Choroid plexus epithelial cell (primary cell): ENCODE measurements at places on chromosomes 12 and 14.
A peak's percentile ranks its signal among the peaks of the same experiment; 100 is the strongest.

DNA sequence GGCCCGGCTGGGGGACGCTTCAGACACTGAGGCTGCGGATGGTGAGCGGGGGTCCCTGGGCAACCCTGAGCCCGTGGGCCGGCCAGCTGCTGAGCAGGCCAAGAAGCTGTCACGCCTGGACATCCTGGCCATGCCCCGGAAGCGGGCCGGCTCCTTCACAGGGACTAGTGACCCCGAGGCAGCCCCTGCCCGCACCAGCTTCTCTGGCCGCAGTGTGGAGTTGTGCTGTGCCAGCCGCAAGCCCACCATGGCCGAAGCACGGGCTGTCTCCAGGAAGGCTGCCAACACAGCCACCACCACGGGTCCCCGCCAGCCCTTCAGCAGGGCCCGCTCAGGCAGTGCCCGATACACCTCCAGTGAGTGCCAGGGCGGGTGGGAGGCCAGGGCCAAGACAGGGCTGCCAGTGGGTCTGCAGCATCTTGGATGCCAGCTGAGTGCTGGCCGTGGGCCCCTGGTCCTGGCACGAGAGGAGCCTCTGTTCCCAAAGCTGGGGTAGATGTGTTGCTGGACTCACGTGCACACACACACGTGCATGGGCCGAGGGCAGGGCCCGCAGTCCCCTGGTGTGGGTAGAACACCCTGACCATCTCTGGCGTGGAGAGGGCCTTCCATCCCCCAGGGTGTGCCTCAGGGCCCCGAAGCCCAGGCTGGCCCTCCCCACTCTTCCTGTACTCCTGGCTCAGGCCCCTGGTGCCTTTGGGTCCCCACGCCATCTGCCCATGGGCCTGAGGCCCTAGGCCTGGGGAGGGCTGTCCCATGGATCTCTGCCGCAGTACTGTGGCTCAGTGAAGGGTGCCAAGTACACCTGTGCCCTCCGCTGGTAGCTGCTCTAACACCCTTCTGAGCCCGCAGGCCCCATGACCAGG, 22.8 kb downstream of the CEP170B start:
- DNase-seq = no peak

GRCh38 chr12:122837306-122838265, 2.3 kb downstream of the HIP1R start:
- no peak for DNase-seq

DNA sequence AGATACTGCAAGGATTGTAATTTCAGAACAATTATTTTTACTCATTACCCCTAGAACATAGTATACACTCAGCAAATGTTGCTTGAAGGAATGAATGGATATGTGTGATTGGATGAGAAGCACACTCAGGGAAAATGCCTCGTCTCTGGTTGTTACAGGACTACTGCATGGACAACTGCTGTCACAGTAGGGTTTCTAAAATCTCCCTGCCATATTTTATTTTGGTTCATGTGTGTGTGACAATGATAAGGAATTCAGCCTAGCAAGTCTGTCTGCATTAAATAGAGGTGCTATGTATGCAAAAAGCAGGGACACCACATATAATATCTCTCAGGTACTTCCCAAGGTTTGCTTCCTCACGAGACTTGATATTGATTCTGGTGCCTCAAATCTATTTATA, 1.4 kb downstream of the PTPRR start:
- DNase-seq = no peak

- DNase-seq = no peak
These were observed 46.5 kb upstream of the IFNG-AS1 start for GRCh38 chr12:67942724-67943123.

DNA sequence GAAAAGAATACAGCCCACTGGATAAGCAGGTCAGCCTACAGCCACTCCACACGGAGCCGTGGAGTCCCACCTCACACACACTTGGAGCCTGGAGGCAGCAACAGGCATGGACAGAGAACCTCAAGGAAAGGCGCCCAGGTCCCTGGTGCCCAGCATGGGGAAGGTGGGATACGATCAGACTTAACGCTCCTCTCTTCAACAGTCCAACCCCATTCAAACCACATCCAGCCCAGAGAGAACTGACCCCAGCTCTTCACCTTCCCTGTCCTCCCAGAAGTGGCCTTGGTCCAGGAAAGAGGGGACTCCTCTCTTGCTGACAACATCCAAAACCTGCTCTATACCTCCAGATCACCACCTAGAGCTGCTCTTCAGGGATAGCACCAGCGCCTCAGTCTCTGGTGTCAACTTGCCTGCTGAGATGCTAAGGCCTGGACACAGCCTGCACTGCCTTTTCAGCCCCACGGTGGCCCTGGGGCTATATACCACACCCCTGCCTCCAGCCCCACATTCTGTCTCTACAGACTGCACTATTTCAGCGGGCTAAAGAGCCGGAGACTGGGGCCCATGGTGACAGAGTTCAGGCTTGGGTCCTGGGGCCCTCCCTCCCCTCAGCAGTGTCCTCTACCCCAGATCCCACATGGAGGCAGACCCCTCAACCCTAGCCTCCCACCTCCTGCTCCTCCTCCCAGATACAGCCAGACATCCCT, 7.0 kb downstream of the ADCY6 start:
- DNase-seq = no peak

- peak; percentile 82 for DNase-seq
These were observed 150.8 kb downstream of the FBXL14 start for GRCh38 chr12:1443421-1444141.

DNA sequence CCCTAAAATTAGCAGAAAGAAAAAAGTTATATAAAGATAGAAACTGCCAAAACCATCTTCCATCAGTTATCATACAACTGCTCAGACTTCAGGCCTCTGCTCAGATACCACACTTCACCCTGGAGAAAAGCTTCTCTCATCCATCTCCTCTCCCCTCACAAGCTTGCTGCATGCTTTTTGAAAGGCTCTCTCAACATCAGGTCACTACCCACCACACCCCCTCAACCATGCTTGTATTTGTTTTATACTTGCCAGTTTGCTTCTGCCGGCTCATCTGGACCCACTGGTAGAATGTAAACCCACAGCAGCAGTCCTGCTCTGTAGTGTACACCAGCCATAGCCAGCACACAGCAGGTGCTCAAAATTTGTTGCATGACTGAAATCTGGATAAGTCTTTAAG, 8.8 kb downstream of the PPP1CC start:
- no peak for DNase-seq

DNA sequence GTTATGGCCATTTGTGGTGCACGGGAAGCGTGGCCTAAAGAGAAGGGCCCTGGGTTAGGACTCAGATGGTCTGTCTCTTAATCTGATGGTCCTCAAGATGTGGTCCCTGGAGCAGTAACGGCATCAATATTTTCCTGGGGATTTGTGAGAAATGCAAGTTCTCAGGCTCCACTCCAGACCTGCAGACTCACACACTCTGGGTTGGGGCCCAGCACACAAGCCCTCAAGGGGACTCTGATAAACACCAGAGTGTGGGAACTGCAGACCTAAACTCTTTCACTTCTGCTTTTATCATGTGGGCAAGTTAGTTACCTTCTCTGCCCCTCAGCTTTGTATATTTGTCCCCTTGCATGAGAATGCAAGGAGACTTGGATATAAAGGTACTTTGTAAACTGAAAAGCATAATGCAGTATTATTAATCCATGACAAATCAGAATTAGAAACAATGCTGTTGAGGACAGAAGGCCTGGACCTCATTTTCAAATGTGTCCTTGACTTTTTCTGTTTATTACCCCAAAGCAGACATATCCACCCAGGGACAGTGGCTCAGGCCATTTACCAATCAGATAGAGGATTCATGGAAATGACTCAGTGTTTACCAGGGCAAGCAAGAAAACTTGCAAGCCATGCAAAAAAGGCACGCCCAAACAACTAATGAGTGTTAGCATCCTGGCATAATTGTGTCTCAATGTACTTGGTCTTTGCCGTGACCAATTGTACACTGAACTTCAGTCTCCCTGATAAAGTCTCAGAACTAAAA, 157.0 kb downstream of the ASCL1 start:
- DNase-seq = no peak

DNA sequence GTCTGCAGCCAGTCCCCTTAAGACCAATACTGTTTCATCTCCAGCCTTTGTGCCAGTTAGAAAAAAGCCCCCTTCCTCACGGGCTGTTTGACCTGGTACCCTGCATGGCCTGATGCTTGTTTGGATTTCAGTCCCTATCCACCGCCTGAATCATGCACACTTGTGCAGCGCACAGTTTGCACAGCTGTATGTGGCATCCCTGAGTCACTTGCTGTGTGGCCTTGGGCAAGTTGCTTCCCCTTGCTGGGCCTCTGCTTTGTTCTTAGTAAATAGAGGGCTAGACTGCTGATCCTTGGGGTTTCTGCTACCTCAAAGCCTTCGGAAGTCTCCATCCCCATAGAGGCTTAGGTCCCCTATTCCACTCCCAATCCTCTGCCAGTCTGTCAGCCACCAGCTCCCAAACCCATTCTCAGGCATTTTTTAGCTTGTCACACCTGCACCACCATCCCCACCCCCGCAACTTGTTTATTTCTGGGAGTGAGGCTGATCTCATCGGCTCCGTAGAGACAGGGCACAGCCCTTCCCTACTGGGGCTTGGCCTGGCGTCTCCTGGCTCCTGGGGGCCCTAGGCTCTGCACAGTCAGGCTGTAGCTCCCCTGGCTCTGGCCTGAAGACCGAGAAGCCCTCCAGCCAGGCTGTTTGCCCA, 8.8 kb downstream of the KRT80 start:
- DNase-seq = no peak

DNA sequence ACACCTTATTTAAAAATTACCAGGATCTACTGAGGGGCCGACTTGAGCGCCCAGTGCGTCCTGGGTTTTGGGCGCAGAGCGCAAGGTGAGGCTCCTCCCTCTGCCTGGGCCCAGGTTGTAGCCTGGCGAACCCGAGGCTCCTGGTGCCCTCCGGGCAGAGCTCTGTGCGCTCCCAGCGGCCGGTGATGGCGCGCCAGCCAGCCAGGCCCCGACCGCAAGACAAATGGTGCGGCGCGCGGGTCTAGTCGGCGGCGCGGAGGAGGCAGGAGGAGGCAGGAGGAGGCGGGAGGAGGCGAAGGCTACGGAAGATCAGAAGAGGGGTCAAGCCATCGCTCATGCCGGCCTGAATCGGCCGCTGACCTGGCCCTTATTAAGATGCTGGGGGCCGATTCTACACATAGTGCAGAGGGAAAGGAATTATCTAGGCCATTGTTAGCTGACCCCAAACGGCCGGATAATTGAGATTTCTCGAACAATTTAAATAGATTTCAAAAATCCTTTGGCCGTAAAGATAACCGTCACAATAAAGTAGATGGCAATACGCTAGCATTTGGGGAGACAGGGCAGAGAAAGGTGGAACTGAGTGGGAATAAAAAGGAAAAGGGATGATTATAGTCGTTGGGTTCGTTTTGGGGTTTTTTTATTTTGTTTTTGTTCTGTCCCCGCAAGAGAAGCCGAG, 2.8 kb downstream of the TBX5 start:
- no peak for DNase-seq

DNA sequence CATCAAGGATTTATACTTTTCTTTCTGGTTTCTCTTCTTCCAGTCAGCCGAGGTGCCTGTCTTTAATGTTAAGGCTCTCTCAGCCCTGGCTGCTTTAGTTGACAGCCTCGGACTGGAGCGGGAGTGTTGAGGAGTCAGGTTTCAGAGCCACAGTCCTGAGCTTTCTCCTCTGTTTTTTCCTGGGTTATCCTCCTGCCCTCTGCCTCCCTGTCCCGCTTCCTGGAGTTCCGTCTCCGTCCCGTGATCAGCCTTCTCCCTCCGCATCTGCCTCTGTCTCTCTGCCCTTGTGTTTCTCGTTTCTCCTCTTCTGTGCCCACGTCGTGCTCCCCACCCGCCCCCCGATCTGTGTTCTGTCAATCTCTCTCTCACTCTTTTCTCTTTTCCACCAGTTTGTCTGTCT, 33.0 kb downstream of the IQSEC3 start:
- DNase-seq = peak; percentile 46

GRCh38 chr12:66822961-66823360, 144.1 kb upstream of the GRIP1 start:
- no peak for DNase-seq

DNA sequence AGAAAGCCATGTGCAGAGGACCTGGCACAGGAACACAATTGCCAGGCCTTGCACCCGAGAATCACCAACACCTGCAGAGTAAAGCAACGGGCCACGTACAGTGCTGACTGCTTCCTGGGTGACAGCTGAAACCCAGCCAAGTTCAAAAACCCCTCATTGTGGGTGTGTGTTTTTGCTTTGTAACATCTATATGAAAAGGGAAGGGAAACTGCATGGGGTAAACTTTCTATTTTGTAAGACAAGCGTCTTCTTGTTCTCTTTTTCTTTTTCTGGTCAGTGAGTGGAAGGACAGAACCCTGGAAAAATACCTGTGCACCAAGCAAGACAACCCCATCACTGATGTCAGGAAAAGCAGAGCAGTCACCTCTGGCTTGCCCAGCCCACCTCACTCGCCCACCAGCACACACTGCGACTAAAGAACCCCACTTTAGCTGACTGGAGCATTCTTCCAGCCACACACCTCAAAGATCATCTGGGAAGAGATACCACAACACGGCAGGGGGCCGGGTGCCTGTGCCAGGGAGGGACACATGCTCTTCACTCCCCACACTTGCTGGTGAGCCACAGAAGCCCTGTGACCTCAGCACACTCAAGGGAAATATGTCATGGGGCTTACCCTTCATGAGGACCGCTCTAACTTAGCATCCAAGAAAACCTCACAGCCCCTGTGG, 172.3 kb downstream of the NDUFA12 start:
- no peak for DNase-seq

DNA sequence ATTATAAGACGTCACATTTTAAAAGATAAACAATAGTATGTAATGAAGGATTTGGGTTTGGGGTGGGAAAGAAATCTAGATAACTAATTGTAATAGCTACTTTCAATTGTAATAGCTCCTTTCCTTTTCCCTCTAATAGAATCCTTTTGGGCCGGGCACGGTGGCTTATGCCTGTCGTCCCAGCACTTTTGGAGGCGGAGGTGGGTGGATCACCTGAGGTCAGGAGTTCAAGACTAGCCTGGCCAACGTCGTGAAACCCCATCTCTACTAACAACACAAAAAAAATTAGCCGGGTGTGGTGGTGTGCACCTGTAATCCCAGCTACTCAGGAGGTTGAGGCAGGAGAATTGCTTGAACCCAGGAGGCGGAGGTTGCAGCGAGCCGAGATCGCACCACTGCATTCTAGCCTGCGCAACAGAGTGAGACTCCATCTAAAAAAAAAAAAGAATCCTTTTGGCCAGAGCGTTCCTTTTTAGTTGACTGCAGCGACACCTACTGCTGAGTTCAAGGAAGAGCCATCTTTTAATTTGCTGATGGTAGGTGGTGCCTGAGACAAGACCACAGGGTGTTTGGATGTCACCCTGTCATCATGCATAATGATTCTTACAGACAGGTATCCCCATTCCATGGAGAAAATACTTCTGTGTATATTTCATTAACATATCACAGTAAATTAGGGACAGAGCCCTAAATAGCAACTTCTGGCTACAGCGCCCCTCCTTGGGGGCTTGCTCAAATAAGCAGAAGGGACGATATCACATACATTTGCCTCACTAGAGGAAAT, 79.5 kb downstream of the ARMH4 start:
- peak; percentile 87 for DNase-seq

DNA sequence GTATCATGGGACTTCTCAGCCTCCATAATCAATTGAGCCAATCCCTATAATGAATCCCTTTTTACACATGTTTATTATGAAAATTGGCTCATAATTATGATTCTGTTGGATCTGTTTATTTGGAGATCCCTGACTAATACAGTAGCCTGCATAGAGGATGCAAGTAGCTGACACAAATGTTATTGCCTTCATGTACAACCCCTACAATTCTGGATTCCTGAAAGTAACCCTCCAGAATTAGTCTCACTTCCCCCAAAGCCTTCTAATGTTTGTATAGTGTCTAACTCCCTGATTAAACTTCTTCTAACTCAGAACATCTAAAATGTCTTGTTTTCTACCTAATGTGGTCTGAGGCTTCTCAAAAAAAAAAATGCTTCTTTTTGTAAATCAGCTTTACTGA, 6.6 kb upstream of the SMIM10L1 start:
- DNase-seq = no peak
